ENCODE measurements at places on chromosomes 4 and X.

DNA sequence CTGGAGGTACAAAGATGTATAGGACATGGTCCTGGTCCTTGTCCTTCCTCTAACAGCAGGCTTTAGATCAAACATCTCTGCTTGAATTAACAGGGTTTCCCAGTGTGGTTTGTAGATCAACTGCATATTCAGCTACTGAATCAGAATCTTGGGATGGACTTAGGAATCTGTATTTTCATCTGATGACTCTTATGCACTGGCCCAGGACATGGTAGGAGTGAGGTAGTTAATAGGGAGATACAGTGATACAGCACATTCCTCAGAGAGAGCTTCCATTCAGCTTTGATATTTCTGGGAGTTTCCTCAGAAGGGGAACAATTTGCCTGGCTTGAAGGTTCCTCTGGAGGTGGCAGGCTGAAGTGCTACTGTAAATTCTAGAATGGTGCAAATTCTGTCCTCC is 203.1 kb downstream of the LARP7 start:
- DNase-seq: peak; percentile 26

DNA sequence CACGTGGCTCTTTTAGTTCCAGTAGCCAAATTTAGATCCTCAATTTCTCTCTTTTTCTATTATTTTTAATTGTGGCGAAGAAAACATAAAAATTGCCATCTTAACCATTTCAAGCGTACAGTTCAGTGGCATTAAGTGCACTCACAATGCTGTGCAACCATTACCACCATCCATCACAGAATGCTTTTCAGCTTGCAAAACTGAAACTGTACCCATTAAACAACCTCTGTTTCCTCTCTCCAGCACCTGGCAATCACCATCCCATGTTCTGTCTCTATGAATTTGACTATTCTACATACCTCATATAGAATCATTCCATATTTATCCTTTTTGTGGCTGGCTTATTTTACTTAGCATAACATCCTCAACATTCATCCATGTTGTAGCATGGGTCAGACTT is 74.9 kb downstream of the METTL14 start:
- no peak for DNase-seq

DNA sequence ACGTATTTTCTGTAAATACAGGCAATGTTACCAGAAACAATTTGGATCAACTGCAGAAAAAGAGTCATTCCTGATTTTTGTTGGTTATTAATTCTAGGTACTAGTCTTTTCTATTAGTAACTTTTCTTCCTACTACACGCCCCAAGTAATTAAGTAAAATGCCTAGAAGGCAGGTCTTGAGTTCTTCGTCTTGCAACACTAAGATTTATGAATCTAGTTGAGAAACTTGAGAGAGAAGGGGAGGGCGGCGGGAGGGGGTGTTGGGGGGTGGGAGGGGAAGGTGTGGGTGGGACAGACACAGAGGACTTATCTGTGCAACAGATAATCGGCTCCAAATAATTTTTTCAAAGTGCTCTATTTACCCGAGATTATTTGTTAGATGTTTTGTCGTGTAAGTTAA is 3.0 kb downstream of the RAP2C start:
- DNase-seq: no peak

- DNase-seq: no peak
These were observed 12.1 kb upstream of the GTPBP6 start for GRCh38 chrX:330726-331150.

Measured in foreskin melanocyte (primary cell).